ENCODE measurements at places on chromosomes 1 and 21.

GRCh38 chr1:94851571-94851970 lies 31.4 kb downstream of the SLC44A3 start:
- DNase-seq, result no peak

GRCh38 chr1:180630408-180631193 lies 1.2 kb upstream of the XPR1 start:
- DNase-seq, result no peak

DNA sequence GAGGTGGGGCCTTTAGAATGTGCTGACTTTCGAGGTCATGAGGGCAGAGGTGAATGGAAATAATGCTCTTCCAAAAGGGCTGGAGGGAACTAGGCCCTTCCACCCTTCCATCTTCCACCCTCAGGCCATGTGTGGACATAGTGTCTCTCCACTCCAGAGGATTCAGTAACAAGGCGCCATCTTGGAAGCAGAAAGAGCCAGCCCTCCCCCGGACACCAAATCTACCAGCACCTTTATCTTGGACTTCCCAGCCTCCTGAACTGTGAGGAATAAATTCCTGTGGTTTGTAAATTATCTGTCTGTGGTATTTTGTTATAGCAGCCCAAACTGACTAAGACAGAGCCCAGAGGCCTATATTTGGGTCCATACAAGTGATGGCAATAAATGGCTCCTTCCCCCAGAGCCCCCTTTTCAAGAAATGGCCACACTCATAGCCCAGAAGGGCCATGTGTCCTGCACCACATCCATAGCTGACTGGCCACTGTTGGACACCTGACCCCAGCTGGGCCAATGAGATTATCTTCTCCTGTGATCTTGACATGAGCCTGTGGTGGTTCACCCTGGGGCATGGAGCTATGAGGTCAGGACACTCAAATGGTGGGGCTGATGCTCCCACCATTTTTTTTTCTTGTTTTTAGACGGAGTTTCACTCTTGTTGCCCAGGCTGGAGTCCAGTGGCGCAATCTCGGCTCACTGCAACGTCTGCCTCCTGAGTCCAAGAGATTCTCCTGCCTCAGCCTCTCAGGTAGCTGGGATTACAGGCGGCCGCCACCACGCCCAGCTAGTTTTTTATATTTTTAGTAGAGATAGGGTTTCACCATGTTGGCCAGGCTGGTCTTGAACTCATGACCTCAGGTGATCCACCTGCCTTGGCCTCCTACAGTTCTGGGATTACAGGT lies 114.9 kb downstream of the RRAGC start:
- no peak for DNase-seq

DNA sequence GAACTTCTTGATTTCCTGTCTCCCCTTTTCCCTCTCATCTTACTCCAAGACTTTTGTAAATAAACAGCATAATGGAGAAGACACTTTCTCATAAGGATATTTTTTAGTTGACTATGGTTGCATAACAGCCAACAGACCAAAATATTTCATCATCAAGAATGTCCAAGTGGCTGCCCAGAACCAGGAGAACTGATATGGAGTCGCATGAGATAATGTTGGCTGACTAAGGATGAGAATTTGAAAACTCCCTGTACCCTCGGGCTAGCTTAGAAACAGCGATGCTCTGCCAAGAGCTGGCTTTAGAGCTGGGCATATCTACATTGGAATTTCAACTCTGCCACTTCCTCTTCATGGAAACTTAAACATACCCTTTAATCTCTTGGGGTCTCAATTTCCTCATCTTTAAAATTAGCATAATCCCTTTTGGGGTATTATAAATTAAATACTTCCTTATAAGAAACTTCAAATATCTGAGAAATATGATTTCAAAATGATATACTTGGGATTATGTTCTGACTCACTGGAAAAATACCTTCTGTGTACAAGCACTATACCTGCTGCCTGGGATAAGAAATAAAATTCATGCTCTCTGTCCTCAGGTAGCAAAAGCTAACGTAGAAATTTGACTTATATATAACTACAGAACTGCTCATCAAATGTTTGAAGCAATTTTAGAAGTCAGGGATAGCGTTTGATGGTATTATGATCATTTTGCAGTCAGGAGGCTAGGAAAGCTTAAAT lies 777.3 kb downstream of the LTN1 start:
- DNase-seq, result no peak

GRCh38 chr21:46084709-46085108 lies 13.2 kb upstream of the COL6A2 start:
- DNase-seq, result no peak

DNA sequence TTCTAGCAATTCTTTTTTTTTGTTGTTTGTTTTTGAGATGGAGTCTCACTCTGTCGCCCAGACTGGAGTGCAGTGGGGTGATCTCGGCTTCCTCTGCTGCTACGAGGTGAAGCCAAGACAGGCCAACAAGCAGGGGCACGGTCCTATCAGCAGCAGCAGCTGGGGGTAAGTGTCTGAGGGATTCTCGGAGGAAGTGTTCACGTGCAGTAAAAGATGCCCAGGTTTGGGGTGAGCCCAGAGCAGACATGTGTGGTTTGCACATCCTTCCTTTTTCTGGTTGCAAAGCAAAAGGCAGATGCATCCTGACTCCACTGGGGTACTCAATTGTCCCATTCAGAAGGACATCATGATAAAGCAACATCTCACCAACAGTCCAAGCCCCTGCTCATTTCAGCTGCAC lies 27.7 kb downstream of the PIGP start:
- DNase-seq, result no peak

GRCh38 chr1:231252336-231252735 lies 11.3 kb downstream of the GNPAT start:
- no peak for DNase-seq

DNA sequence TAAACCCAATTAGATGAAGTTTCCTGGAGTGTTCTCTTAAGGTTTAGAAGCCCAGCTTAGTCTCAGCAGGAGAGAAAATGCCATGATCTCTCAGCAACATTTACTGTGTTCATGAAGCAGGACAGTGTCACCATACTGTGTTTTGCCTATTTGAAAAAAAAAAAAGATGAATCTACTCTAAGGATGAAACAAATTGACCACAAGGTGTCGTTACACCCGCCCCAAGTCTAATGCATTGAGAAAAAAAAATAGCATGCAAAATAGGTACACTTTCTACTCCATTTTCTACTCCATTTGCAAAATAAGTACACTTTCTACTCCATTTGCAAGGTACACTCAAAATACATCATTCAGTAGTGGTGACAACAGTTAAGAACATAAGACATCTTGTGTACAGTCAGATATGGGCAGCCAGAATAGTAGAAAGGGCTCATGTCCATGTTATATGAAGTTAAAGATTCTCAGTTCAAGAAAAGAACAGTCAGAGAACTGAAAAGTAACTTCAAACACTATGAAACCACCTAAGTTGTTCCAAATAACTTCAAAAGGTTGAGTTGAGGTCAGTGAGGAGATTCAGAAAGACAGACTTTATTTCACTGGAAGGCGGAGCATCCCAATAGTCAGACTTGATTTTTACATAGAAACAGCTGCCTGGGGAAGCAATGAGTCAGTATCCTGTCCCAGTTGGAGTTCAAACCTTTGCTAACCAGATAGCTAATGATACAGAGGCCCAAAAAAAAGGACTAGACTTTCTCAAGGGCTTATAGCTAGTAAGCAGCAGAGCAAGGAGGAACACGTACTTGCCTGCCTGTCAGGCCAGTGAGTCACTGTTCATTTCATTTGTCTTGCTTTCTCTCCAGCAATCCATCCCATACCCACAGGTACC lies 13.3 kb downstream of the PLPPR5 start:
- DNase-seq, result no peak

Measured in CD4-positive, alpha-beta T cell treated with Interleukin-15 for 4 hours (primary cell).